T-helper 1 cell (primary cell): ENCODE measurements at places on chromosomes 7 and 10.

- DNase-seq, result no peak
Measured at GRCh38 chr7:19026888-19027287, 90.5 kb downstream of the TWIST1 start.

- no peak for DNase-seq
Measured at GRCh38 chr10:121497513-121498470, 100.5 kb downstream of the FGFR2 start.

GRCh38 chr7:14717816-14718215, 184.7 kb downstream of the DGKB start:
- DNase-seq, result no peak

- no peak for DNase-seq
Measured at GRCh38 chr7:45157286-45157652, 322 bp upstream of the RAMP3 start.

- no peak for DNase-seq
Measured at GRCh38 chr10:110487411-110488331, 10.0 kb upstream of the DUSP5 start.

DNA sequence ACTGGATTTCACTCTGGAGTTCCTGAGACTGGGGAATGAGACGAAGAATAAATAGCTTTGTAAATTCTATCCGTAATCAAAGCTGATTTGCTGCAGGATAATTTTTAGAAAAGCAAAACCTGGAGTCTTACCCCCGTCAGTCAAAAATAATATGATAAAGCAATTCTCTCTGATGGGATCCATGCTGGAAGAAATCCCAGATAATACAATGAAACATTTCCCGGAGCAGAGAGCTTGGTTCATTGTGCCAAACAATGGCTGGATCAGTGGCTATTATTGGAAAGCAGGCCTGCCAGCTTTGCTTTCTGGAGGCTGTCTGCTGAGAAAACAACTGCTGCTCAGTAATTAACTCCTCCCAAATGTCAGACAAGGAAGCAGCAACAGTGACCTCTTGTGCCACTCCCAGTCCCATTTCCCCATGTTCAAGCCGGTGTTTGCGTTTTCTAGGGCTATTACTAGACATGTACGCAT, 609.4 kb upstream of the PCDH15 start:
- no peak for DNase-seq

GRCh38 chr10:128069351-128070051, 56.7 kb downstream of the MKI67 start:
- DNase-seq, result peak; percentile 82

DNA sequence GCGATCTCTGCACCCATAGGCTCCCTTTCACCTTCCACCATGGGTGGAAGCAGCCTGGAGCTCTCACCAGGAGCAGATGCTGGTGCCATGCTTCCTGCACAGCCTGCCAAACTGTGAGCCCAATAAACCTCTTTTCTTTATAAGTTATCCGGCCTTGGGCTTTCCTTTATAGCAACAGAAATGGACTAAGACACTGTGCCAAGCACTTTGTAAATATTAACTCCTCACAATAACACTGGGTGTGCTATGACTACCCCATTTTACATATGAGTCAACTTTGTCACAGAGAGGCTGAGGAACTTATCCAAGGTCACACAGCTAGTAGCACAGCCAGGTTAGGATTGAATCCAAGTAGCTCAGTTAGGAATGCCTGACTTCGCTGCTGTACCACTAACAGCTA, 79.7 kb upstream of the KCNMA1 start:
- DNase-seq, result no peak

- no peak for DNase-seq
Measured at GRCh38 chr10:84416245-84416555, 87.8 kb downstream of the CCSER2 start.

DNA sequence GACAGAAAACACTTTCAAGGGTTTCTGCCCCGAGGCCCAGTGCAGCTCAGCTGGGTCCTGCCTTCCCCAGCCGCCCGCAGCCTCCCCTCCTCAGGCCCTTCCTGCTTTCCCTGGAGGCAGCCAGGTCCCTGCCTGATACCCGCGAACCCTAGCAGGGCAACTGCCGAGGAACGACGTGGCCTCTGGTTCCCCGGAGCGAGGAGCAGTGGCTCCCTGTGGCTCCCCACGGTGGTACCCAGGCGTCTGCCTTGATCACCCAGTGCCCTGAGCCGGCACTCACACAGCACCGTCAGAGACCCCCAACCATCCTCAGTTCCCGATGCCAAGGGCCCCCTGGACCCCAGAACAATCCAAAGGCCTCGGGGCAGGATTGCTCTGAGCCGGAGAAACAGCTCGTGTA, 58.3 kb downstream of the CFAP46 start:
- DNase-seq, result no peak

DNA sequence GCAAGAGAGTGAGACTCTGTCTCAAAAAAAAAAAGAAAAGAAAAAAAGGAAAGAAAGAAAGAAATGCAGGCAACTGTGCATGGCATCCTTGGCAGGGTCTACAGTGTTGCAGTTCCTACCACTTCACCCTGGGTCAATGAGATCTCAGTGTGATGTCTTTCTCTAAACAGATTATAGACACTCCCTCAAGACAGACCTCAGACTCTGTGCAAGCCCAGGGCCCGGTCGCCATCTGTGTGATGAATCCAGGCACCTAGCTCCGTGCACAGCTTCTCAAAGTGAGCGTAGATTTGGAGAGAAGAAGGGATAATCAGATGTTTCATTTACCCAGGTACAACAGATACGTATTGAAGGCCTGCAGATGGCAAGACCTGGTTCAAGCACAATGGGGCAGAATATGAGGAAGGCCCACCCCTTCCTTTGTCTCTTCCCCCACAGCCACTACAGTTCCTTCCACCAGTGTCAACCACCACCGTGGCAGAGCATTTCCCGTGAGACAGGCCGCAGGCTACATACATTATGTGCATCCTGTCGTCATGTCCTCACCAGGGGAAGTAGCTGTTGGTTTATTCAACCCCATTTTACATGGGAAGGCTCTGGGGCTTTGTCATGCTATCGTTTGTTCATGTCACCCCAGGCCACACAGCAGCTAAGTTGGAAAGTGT, 471.7 kb upstream of the GALNT17 start:
- peak; percentile 21 for DNase-seq

- DNase-seq, result no peak
Measured at GRCh38 chr10:99888622-99889021, 106.2 kb downstream of the ABCC2 start.

DNA sequence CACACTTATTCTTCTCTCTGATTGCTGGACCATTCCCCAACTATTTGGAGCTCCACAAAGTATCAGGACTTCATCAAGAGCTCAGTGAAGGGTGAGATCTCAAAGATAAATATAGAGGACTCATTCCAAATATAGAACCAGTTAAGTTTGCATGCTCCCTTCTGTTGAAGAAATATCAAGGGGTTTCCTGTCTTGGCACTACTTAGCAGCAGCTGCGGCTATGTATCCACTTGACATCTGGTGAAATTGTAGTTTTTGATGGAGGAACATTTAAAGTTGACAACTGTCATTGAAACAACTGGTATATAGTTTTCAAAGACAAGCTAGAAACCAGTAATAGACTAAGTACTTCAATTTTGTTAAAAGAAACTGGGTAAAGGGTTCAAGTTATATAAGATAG, 1.0 kb upstream of the SPAG6 start:
- no peak for DNase-seq

GRCh38 chr10:132395704-132396493, 1.1 kb upstream of the PWWP2B start:
- no peak for DNase-seq

DNA sequence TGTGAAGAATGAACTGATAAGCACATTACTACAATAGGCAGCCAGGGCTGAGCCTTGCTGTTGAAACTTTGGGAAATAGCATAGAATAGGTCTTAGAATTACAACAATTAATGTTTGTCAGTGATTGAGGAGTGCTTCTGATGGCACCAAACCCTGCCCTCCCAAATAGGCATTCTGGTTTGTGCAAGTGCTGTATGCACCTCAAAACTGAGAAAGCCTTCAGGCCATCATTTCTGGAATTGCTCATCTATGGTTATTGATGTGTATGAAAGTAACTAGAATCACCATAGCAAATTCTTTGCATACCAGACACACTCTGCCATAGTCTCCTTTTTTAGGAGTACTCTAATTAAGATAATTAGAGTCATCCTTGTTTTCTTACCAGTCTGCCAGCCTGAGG, 585.0 kb upstream of the MBL2 start:
- no peak for DNase-seq

- DNase-seq, result no peak
Measured at GRCh38 chr7:142927085-142927745, 6.3 kb downstream of the TRPV5 start.

DNA sequence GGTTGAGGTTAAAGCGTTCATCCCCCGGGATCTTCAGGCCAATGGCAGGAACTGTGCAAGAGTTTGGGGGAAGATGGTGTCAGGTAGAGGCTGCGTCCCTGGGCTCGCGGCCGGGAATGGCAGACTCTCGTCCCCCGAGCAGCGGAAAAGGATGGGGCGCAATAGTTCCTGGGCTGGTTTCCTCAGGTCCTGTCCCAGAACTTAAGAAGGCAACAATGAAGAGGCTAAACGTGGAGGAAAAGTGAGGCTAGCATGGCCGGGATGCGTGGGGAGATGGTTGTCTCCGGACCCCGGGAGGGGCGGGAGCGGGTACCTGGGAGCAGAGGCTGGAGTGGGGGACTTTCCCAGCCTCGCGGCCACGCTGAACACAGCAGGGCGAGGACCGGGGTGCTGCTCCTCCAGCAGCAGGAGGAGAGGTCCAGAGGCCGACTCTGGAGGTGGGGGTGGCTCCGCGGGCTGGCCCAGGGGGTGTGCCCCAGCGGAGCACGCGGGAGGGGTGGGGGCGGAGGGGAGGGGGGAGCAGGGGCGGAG, 882 bp downstream of the IRF5 start:
- no peak for DNase-seq

GRCh38 chr7:114152314-114152938, 233.6 kb upstream of the PPP1R3A start:
- no peak for DNase-seq

DNA sequence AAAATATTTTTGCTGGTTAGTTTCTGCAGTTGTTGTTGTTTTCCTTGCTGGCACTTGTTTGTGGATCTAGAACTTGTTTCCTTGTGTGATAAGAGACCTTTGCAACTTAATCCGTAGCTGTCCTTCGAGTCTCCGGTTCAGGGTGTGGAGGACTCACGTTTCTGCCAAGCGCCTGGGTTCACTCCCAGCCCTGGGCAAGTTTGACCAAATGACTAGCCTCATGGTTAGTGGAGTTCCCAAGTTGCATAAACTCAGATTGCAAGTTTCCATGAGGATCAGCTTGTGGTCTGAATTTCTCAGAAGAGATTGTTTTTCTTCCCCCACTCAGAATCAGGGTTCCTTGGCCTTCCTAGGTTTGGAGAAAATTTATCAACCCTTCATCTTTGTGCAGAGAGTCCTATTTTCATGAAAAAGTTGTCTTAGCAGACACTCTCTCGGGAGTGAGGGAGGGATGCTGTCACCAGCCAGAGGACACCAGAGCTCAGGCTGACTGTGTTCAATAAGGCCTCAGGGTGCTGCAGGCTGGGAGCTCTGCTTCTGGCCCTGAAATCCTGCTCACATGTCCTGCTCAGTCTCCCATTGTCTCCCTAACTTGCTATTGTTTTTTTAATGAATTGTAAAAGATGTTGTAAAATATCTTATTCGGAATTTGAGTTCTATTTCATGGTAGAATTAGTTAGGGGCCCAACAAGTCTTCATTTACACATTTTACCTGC, 377.7 kb upstream of the KLF6 start:
- no peak for DNase-seq

DNA sequence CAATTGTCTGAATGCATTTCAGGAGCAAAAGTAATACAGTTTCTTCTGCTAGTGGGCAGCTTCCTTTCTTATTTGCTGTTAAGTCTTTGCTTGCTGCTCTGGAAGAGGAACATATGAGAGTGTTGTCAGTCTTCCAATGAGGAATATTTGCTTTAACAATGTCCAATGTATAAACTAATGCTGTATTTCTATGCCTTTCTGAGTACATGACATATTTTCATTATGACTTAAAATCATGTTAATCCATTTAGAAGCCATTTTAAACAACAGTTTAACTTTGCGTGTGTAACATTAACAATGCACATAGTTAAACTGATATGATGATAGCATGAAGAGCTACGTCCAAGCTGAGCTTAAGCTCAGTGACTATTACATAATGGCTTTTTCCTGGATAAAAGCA, 933.4 kb upstream of the GHITM start:
- no peak for DNase-seq

DNA sequence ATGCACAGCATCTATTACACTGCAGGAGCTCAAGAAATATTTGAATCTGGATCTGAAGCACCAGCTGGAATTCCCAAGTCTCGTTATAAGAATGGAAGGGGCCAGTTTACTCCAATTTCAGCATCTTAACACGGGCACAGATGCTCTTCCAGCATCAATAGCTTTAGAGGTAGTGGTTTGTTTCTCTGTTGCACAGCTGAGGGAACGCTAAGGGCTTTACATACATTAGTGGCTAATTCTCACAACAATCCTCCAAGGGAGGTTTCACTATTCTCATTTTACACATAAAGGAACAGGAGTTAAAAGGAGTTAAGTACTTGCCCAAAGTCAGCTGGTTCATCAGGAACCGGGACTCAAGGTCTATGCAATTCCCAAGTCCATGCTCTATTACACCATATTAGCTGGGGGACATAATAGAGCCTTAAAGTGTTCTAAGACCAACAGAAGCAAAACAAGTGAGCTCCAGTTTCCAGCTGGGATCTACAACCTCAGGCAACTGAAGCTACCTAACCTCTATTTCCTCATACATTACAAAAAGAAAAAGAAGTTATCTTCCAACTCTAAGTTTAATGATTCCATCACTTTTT, 9.9 kb downstream of the XPNPEP1 start:
- no peak for DNase-seq

DNA sequence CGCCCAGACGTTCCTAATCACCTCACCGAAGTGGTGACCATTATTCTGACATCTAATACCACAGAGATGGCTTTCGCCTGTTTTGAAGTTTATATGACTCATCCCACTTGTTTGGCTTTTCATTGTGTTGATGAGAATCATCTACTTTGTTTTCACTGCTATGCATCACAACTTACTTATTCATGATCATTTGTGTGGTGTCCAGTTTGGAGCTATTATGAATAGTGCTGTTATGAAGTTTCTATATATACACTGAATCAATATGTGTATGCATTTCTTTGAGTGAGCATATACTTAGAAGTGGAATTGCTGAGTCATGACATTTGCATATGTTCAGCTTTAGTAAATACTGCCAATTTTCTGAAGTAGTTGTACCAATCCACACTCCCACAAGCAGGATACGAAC, 38.6 kb upstream of the TNKS2 start:
- no peak for DNase-seq

DNA sequence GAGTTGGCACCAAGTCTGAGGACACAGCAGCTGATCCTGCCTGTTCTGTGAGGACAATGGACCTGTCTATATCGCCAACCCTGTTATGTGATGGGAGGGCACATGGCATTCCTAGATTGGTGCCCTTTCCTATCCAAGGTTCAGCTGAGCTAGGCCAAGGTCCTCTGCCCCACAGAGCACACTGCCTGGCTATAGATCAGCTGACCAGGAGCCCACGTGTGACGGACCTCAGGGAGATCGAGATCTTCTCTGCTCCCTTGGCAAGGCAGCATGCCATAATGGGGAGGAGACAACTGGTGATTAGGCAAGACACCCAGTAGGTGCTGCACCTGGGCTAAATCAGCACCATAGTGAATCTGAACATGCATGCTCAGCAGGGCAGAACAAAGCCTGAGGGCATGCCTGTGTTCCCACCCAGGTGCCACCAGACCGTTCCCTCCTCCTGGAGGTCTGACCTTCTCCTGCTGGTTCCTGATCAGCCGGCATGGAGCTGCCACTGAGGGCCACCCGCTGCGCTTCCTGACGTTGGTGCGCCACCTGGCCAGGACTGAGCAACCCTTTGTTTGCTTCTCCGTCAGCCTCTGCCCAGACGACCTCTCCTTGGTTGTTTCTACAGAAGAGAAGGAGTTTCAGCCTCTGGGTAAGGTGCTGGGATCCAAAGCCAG, 93.7 kb downstream of the WDFY4 start:
- no peak for DNase-seq
